OCI-M1 (cell line): ENCODE measurements at places on chromosomes 7 and 10.
A peak's percentile ranks its signal among the peaks of the same experiment; 100 is the strongest.

DNA sequence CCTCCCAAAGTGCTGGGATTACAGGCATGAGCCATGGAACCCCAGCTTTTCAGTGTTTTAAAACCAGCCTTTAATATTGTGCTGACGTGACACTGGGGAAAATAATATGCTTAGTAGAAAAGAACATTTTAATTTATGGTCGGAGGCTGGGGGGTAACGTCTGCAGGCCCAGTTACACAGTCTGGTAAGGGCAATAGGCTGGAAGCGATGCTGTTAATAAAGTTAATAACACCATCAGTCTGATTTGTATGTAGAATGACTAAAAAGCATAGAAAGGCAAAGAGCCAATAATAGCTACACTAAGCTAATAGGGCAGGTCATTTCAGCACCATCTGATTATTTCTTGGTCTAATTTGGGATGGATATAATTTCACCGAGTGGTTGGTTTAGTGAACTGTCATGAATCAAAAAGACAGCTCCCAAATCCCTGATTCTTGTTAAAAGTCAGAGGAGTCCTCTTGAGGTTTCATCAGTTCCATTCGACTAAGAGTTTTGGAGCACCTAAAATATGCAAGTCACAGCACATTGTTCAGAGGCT, 192.9 kb downstream of the CAMK1D start:
- DNase-seq: no peak

- no peak for DNase-seq
Observed at GRCh38 chr10:129131457-129132132, 335.4 kb upstream of the MGMT start.

- peak; percentile 44 for DNase-seq
Observed at GRCh38 chr7:138125598-138126111, 49.4 kb downstream of the AKR1D1 start.

DNA sequence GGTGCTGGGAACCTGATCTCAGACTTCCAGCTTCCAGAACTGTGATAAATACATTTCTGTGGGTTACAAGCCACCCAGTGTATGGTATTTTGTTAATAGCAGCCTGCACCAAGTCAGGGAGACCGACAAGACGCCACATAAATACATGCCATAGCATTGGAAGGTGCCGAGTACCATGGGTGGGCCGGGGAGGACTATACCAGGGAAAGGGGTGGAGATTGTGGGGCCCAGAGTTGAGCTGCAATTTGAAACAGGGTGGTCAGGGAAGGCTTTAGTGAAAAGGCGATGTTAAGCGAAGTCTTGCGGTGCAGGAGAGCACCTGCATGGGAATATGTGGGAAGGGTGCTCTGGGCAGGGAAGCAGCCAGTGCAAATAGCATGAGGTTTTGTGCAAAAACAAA, 88.9 kb upstream of the LRRC4 start:
- DNase-seq: no peak

DNA sequence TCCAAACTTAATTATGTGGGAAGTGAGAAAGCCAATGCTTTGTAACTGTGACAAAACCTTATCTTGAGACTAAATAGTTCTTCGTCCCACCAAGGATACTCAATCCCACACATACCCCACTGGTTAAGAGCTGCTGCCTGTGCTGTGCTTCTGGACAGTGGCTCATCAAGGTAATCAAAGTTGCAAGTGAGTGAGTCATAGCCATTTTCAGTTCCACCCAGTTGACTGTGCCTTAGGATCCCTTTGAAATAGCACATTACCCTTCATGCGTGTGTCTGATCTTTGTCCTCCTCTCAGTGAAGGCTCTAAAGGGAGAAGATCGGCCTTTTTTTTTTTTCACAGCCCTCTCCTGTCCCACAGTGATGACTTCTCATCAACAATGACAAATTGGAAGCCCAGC, 706.0 kb upstream of the AUTS2 start:
- DNase-seq: no peak

- no peak for DNase-seq
Observed at GRCh38 chr7:38147005-38147404, 31.0 kb upstream of the STARD3NL start.

DNA sequence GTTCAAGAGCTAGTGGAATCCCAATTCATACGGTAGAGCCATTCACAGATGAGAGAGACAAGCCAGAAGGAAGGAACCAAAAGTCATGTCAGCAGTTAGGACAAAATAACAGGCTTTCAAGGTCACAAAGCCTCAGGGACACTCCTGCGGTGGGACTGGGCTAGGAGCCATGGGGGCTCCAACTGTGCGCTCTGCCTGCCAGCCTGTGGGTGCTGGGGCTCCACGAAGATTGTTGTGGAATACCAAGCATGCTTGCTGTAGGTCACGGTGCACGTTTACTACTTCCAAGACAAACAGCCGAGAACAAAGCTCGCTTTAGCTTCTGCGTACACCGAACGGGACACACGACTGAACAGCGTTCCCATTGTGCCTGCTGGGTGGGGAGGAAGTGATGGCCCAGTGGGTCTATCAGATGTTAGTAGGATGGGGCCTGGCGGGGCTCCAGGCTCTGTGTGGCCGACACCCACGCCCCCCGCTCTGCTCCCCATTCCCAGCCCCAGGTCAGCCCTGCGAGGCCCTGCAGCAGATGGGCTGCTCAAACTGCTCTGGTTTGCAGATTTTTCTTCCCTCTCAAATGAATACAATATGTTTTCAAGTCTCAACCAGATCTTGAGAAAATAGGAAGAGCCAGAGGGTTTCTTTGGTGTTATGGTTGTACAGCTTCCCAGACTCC, 158.9 kb downstream of the EGFR start:
- DNase-seq: no peak

GRCh38 chr7:82700741-82701140, 257.2 kb upstream of the CACNA2D1 start:
- DNase-seq: no peak

DNA sequence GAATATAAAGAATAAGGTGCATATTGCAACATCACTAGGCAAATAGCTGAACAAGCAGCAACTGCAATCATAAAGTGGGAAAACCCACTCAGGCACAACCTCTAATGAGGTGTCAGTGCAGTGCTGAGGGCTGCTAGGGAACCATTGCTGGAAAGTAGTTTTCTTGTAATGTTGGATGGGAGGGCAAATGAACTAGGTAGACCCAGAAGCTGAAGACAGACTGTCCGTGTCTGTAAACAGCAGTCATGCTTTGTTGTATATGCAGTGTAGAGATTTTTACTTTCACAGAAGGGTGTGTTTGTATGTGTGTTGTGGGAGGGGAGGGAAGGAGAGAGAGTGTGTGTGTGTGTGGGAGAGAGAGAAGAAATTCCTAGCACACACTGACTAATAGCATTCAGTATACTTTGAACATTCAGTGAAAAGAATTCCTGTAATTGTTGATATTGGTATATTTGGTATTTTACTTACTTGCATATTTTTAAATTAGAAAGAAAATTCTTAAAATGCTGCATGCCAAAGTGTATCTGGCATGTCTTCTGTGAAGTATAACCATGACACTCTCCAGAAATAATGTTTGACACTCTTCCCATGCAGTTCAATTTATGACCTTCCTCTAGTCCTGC, 28.8 kb downstream of the ITGB8 start:
- no peak for DNase-seq
